ENCODE measurements at places on chromosomes 11 and 22.

DNA sequence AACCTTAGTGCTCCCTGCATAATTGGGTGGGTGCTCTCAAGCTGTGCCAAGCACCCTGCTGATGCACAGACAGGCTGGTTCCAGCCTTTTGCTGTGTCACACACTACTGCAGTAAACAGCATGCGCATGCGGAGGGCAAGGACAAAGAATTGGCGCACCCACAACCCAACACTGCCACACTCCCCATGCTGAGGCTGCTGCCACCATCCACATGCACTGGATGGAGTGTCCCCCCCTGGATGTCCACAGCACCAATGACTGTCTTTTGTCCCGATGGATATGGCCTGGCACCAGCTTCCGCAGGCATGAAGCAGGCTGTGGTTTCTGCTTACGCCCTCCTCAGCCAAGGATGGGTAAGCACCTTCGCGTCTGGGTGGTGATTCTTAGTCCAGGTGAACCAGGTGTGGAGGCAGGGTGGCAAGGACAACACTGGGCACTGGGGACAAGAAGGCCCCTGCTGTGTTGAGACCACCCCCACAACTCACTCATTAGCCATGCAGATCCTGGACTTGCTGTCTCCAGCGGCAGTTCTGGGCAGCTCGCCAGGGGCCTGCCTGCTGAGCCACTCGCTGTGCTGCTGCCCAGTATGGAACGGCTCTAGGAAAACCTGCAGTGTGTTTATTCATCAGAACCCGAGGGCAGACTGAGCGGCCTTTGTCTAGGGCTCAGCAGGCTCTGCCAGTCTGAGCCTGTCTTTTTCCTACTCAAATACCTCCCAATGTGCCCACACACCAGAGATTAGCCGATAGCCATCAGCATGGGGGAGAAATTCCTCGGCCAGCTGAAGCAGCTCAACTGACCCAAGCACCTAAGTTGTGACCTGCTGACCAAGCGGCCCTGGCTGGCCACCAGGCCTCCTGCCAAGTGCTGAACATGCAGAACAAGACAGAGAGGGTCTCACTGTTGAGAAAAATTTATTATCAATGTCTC is 8.2 kb upstream of the NAP1L4 start:
- DNase-seq, result peak; percentile 89

- no peak for DNase-seq
Measured at GRCh38 chr11:111021131-111021530, 224.4 kb upstream of the POU2AF2 start.

GRCh38 chr11:63682066-63683021 is 1.0 kb downstream of the RTN3 start:
- DNase-seq, result no peak

DNA sequence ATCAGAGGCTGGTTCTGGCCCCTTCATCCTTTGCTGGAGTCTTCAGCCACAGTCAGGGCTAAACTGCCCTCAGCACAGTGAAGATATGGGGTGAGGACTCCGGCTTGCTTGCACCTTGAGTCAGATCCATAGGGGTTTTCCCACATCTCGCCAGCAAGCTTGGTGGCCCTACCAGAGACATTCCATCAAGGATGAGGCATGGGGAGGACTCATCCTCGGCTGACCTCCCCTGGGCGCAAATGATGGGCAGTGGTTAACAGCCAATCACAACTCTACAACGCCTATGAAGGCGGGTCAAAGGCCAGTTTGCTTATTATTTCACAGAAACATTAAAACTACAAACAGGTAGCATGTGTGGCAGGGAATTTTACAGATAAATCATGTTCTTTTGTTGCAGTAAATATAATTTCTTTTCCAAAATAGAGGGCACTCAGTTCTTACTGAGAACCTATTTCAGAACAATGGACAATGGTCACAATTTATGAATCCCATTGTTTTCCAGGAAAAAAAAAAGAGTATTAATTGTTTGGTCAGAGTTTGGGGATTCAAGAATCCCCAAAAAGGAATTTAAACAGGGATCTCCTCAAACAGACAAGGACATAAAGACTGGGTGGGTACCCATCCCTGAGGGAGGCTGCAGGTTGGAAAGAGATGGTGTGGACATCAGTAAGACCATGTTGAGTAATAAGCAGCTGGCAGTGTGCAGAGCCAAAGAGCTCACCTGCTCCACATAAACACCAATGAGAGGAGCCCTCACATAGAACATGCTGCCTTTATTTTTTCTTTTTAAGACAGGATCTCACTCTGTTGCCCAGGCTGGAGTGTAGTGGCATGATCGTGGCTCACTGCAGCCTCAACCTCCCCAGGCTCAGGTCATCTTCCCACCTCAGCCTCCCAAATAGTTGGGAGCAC is 14.8 kb downstream of the PLAAT3 start:
- no peak for DNase-seq

DNA sequence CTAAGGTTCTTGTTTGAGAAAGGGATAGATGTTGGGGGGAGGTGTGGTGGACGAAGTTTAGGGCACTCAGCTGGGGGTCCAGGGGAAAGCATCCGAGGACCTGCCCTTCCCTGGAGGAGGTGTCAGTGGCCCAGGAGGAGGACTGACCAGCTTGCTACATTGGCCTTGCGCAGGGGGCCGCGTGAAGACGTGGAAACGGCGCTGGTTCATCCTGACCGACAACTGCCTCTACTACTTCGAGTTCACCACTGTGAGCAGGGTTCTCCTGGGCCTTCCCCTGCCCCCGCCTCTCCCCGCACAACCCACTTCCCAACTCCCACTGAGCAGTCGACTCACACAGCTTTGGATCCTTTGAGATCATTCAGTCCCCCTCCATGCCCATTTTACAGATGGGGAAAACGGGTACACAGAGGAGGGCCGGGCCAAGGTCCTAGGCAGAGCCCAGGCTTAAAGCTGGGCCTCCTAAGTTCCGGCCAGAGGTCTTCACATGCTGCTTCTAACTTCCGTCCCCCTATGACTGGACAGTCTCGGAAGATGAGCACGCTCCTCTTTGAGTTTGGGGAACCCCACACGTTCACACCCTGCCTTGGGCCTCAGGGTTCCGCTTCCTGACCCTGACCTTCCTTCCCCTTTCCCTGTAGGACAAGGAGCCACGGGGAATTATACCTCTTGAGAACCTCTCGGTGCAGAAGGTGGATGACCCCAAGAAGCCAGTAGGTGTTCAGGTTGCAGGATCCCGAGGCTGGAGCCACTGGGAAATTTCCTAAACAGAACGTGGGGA is 28.7 kb downstream of the CYTH4 start:
- DNase-seq, result no peak

DNA sequence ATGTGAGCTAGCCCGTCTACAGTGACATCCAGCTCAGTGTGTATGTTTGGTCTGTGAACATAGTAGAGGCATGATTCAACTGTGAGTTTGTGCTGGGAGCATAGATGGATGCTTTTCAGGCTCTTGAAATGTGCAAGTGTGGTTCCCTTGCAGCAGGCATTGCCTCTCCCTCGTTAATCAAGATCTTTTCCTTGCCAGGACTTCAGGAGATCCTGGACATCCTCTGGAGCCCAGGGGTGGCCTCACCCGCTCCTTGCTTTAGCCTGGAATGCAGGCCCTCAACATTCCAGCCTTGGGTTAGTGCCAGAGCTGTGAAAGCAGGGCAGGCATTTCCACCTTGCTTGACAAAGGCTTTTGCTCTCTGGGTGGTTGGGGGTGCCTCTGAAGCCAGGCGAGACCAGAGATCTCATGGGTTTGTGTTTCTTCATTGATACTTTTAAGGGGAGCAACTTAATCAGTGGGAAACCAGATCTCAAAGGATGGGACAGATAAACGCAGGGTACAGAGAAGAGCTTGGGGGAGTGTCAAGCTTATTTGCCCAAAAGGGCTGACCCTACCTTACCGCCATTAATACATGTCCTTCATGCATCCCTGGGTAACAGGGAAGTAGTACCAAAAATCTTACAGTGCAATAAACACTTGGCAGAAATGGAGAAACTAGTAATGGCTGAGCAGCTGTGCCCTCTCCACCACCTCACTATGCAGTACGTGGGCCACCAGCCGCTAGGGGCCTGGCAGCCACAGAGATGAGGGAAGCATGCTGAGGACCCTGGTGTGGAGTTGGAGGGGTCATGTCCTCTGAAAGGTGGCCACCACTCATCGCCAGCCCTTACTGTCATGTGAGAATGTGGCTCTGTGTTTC is 72.1 kb downstream of the PTPRJ start:
- DNase-seq, result no peak

DNA sequence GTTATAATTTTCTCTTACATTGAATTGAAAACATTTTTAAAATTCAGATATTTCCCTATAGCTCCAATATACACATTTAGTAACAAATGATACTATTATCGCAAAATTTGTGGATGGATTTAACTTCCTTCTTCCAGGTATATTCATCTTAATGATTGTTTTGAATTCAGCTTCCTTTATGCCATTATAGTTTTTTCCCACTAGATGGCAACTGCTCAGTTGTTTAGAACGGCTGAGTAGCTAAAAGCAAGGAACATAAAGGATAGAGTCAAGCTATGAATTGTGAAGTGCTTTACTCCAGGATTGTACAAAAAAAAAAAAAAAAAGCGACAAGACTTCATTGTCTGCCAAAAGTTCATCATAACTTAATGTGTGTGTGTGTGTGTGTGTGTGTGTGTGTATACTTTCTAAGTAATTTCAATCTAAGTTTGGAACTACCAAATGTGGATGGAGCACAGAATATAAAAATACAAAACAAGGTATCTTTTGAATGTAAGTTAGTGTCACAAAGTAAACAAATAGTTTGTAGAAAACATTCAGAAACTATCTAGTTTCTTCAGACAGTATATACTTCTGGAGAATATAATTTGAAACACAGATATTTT is 846.4 kb downstream of the DLG2 start:
- DNase-seq, result peak; percentile 20

DNA sequence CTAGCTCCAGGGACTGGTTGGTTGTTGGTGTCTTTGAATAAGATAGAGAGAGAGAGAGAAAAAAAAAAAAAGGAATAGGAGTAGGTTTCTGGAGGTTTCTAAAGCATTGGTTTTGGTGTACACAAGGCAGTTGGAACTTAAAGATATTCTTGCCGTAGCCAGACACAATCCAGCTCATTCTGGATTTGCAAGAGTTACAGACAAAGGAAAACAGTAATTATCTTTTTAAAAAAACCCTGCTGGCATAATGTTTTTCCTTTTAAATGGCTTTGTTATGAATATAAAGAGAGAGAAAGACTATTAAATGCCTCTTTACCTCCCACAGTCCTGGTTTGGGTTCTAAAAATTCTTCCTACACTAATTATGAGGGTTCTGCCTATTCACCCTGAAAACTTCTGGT is 120.4 kb upstream of the RAG2 start:
- no peak for DNase-seq

GRCh38 chr11:125903711-125904659 is at the start of gene DDX25:
Gene DDX25 (plus strand): TSS chr11:125904508. CDS start chr11:125904518, 10 bp downstream.
- peak; percentile 26 for DNase-seq

DNA sequence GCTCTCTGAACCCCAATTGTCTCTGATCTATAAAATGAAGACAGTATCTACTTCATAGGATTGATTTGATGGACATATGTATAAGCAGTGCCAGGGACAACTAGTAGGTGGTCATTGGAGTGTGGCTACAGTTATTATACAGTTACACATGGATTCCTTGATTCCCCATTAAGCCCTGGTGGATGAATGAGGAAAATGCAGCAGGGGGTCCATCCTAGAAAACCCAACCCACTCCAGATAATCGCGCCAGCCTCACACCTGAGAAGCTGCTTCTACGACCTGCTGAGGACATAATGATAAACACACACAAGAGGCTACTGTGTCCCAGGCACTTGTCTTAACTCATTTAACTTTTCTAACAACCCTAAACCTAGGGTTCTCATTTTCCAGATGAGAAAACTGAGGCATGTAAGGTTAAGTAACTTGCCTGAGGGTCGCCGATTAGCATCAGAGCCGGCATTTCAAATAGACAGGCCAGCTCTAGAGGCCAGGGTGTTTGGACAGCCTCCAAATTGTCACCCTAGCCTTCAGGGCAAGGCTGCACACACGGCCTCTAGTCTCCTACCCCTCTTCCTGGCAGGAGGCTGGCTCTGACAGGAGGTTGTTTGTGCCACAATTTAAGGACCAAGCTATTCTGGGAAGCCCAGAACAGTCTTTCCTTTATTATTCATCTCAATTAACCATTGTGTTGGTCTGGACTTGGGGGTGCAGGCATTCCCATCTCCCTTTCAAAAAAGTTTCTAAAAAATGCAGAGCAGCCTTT is 3.8 kb upstream of the C11orf91 start:
- no peak for DNase-seq

GRCh38 chr11:5922749-5923426 is 19.2 kb upstream of the OR56A3 start:
- no peak for DNase-seq

GRCh38 chr11:22807855-22808570 is 21.6 kb downstream of the SVIP start:
- DNase-seq, result peak; percentile 27

- DNase-seq, result peak; percentile 75
Measured at GRCh38 chr11:60084631-60085273, 3.7 kb upstream of the MS4A2 start.

DNA sequence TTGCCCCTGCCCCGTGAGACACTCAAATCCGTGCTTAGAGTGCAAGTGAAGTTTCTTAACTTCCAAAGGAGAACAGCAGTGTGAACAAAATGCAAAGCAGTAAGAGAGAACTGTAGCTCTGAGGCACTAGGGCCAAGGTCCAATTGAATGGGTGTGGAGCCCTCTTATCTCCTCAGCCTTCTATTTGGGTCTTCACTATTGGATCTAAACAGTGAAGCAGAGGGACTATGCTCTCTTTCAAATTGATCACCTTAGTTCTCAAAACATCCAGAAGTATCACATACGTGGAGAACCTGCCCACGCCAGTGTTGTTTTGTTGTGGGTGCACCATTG is 49.6 kb downstream of the C22orf31 start:
- DNase-seq, result no peak

- DNase-seq, result peak; percentile 22
Measured at GRCh38 chr11:6925636-6926207, 504 bp upstream of the ZNF215 start.

DNA sequence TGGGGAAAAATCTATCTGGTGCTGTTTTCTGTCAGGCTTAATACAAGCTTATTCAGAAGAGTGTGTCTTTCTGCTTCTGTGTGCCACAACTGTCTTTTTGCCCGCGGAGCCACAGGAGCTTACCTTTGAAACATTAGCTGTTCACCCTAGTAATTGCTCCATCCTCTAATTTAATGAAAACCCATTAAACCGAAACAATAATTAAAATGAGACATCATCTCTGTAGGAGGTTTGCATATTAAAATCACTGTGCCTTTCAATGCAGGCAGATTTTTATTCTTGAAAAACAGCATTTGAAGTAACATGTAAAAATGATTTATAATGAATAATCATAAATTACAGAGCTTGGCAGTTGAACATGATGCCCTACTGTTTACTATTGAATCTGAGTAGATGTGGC is 102.3 kb downstream of the NELL1 start:
- DNase-seq, result no peak

- DNase-seq, result no peak
Measured at GRCh38 chr11:86991341-86991740, 36.1 kb upstream of the FZD4 start.

GRCh38 chr11:20964985-20965384 is 295.6 kb downstream of the NELL1 start:
- no peak for DNase-seq

- no peak for DNase-seq
Measured at GRCh38 chr11:121927097-121927785, 188.8 kb downstream of the BLID start.
